ENCODE measurements at places on chromosomes 1 and 21. TPM values are rescaled to one million over a fixed set of nuclear protein-coding genes. Genes with fewer than 3 reads are reported as not detected.
A peak's percentile ranks its signal among the peaks of the same experiment; 100 is the strongest.

DNA sequence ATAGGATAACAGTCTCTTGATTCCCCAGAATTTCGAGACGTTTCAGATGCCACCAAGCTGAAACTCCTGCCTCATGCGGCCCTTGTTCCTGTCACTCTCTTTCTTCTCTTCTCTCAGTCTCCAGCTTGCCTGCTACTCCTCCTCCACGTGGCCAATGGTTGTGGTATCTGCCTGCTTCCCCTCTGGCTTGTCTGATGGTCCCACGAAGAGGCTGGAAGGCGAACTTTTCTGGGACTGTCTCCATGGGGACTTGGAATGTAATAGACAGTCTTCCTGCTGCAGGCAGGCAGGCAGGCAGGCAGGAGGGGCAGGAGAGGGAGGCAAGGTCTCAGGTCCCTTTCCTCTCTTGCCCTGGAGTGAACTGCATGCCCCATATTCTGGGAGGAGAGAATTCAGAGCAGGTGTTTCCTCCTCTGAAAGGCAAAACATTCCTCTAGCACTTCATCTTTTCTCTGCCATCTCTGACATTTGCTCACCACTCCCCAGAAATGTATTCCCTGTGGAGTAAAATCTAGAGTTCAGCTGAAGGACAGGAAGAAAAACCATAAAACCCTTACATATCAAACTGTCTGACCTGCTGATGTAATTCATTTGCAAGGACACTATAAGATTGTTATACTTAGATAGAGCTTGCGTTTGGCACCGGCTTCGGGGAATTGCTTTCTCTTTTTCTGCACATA is 64.1 kb upstream of the GNG12 start:
- ATAC-seq = no peak

- ATAC-seq = no peak
Measured at GRCh38 chr1:20497506-20497905, 10.4 kb downstream of the MUL1 start.

CNIH3 gene
- 3.0 TPM for total RNA-seq

SH2D1B gene
- not detected for total RNA-seq

- no peak for ATAC-seq
Measured at GRCh38 chr1:88609051-88609450, 75.0 kb upstream of the PKN2 start.

DNA sequence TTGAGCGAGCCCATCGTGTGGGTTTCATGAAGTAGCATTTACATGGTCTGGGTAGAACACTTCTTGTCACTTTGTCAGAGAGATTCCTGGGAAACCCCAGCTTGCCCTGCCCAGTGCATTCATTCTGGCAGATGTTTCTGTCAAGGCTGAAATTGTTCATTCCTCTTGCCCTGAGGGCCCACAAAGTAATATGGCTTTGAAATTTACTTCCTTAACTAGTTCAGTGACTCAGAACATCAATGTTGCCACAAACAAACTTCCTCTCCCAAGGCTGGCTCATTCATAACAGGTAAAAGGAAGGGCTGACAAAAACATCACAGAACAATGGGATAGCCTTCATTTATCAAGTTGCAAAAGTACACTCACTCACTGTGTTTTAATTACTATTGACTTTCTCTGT is 5.0 kb upstream of the KIAA0040 start:
- ATAC-seq = peak; percentile 12

GRCh38 chr1:184287001-184287400 is 99.8 kb upstream of the C1orf21 start:
- no peak for ATAC-seq

- ATAC-seq = peak; percentile 63
Measured at GRCh38 chr1:108096089-108096488, 104.1 kb downstream of the SLC25A24 start.

HFM1 gene
- not detected for total RNA-seq

- no peak for ATAC-seq
Measured at GRCh38 chr21:32184485-32184884, 94.4 kb downstream of the MIS18A start.

DNA sequence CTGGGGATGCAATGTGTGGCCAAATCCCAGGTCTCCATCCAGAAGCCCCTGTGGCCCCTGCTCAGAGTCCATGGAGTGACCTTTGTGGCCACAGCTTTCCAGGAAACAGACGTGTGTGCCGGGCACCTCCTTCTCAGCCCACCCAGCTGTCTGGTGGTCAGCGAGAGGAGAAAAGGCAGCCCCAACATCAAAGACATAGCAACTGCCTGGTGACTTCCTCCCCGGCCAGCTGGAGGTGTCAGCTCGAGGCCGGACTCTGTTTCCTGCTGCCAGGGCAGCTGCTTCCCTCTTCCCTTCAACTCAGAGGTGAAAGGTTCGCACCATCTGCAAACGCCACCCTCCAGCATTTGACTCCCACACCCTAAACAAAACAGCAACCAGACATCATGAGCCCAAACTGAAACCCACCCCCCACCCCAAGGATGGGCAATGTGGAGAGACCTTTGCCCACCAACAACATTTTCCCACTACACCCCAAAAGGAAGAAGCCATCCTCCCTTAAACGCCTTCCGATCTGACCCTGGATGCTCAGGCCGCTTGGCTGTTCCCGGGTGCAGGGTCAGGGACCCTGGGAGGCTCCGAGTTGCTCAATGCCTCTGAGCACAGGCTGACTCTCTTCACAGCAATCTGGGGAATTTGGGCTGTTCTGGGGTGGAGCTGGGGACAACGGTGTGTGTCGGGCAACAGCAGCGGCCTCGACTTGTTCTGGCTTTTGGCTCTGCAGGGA is 162.3 kb downstream of the PSMG1 start:
- ATAC-seq = no peak

GRCh38 chr1:67332653-67333529 is 25.2 kb downstream of the IL12RB2 start:
- ATAC-seq = peak; percentile 84

GRCh38 chr1:245301162-245301580 is 146.4 kb downstream of the KIF26B start:
- no peak for ATAC-seq

DNA sequence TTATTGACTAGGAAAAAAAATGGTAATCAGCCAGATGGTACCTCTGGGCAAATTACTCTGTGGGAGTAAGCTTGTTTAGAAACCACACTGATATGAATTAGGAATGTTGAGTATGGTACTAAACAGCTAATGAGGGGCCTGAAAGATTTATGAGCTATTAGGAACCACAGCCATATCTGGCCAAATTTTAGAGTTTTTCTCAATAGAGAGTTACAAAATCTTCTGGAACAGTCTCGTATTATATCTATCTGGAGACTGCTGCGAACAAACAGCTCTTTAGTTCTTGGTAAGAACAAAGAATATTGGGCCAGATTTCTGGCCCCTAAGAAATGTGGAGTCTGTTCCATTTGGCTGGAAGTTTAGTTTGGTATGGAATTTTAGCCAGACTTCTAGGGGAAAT is 4.9 kb upstream of the PODN start:
- ATAC-seq = no peak

DNA sequence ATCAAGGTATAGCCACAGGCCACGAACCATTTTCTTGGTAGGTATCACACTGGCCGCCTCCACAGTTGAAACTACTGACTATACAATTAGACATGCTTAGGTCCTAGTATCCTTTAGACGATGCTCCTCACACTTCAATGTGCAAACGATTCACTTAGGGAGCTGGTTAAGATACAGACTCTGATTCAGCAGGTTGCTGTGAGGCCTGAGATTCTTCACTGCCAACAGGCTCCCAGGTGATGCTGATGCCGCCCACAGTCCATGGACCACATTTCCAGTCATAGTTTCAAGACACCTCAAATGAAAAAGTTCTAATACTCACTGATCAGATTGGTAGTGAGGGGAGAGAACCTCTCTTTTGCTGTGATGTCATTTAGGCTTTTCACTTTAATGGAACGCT is 6.8 kb downstream of the ATP5PO start:
- ATAC-seq = peak; percentile 98

All from activated T-helper 17 cell treated with anti-CD3 and anti-CD28 coated beads, Interleukin-2, amount 50 U/mL, for 72 hours (primary cell).